WERI-Rb-1 (cell line): ENCODE measurements at places on chromosomes 13 and 19.

GRCh38 chr13:50612717-50613116, 230.8 kb downstream of the DLEU7 start:
- no peak for DNase-seq

GRCh38 chr19:6593651-6594416, 2.9 kb upstream of the CD70 start:
- DNase-seq, result no peak

DNA sequence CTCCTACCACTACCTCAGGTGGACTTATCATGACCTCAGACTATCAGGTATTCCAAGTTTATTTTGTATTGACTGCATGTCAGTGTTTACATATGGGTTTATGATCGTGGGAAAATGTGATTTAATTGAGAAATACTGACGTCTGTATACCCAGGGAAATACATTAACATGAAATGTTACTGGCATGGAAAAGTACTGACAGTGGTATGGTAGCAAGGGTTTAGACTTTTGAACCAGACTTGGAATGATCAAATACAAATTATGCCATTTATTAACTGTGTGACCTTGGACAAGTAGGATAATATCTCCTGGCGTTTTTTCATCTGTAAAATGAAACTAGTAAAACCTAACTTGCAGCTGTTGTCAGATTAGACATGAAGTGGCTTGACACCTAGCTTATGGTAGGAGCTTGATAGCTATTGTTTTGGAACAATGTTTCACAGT, 147.7 kb downstream of the CDK8 start:
- no peak for DNase-seq

DNA sequence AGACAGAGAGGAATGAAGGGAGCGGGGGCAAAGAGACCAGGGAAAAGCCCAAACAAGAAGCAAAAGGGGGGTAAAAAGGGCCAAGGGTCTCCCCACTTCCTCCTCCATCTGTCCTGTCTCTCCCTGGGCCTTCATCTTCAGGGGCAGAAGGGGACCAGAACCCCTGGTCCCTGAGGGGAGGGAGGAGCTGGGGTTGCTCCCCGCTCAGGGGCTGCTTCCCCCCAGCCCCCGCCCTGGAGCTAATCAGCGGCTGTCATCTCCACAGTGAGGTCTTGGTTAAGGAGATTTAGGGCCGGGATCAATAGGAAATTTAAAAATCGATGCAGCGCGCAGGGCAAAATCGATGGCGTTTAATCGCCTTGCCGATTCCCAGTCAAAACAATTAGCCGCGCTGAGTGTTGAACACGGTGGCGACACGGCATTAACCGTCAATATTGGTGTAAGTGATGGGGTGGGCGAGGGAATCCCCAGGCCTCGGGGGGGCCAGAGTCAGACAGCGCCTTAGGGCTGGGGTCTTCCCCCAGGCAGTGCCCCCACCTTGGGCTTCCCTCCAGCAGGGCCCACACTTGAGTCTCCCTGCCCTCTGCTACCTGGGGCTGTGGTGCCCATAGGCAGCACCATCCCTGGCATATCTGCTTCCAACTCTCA, 29.5 kb upstream of the POU2F2 start:
- DNase-seq, result no peak

GRCh38 chr13:41621716-41622431, 164.5 kb downstream of the RGCC start:
- no peak for DNase-seq

DNA sequence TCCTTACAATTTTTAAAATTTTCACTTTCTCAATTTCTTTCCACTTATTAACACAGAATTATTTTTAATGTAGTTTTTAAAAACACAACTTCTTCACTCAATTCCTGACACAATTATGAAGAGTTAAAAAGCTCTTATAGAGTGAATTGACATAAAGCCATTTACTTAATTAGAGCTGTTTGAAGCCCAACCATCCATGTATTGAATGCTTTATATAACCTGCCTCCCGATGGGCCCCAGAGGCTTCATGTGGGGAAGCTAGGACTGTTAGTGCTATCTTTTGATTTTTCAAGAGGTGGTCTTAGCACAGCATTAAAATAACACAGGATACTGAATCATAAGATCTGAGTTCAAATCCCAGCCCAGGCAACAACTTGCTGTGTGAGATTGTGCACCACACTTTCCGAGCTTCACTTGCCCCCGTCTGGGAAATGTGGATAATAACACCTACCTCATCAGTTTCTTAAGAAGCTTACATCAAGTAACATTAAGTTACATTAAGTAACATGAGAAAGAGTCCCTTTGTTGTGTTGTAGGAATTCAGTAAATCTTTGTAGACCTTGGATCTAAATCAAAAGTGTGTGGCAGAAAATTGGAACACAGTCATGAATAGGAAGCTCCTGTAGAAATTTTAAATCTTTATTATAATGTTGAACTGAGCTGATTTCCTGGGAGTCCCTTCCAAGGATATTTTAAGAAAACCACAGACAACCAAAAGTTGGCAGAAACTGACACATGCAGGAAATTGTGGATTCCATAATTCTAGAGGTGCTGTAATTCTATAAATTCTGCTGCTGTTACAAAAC, 5.5 kb upstream of the ENOX1 start:
- DNase-seq, result no peak

- DNase-seq, result no peak
Measured at GRCh38 chr13:50712456-50712855, 131.0 kb downstream of the DLEU7 start.

- DNase-seq, result no peak
Measured at GRCh38 chr19:32372726-32373517, 27.5 kb downstream of the ZNF507 start.

DNA sequence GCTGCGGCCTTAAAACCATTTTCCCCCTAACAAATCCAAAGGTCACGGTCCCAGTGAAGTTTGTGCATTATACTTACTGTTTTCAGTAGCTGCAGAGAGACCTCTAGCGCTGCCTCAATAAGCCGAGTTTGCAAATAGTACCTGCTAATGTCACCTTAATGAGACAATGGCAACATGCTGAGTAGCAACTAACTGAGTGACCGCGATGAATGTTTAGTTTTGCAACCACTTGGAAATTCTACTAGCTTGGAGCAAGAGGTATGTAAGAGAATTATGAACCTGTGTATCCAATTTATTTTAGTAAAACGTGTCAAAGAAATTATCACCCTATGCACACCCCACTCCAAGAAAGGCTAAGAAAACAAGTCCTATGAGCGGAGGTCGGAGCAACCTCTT, 1.2 kb downstream of the KPNA3 start:
- peak; percentile 23 for DNase-seq

- no peak for DNase-seq
Measured at GRCh38 chr13:73325723-73326558, 267.1 kb downstream of the KLF5 start.

- no peak for DNase-seq
Measured at GRCh38 chr19:16593181-16593580, 21.0 kb upstream of the SLC35E1 start.

- DNase-seq, result no peak
Measured at GRCh38 chr19:10286803-10287737, at the start of gene ICAM4. Gene ICAM4 (plus strand): TSS chr19:10286955. CDS start chr19:10287013, 58 bp downstream.

DNA sequence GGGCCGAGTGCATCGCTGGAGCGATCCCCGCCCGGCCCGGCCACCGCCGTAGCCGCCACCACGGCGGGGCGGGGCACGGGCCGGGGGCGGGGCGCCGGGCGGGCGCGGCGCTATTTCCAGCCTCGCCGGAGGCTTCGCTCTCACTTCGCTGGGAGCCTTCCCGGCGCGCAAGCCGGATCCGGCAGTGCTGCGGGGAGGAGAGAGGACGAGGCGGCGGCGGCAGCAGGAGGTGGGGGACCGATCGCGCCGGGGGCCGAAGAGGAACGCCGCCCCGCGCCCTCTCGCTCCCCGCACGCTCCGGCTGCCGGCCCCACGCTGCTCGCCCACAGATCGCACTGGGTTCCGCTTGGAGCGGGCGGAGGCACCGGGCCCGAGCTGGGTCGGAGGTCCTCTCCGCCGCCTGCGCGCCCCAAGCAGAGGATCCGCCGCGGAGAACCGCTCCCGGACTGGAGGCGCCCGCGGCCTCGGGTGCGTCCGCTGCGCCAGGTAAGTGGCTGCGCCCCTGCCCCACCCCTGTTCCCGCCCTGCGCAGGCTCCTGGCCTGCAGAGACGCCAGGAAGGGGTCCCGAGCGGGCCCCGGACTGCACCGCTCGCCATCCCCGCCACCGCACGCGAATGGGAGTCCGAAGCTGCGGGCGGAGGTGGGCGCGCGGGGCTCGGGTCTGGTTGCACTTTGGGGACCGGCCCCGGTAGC, at the start of gene CHST8:
TSS of gene CHST8 (plus strand) at position 143 of the 694 bp plus-strand sequence. CDS start 67,309 bp downstream, outside the sequence.
- DNase-seq, result peak; percentile 83

- DNase-seq, result no peak
Measured at GRCh38 chr13:35518337-35518946, 42.0 kb upstream of the MAB21L1 start.

DNA sequence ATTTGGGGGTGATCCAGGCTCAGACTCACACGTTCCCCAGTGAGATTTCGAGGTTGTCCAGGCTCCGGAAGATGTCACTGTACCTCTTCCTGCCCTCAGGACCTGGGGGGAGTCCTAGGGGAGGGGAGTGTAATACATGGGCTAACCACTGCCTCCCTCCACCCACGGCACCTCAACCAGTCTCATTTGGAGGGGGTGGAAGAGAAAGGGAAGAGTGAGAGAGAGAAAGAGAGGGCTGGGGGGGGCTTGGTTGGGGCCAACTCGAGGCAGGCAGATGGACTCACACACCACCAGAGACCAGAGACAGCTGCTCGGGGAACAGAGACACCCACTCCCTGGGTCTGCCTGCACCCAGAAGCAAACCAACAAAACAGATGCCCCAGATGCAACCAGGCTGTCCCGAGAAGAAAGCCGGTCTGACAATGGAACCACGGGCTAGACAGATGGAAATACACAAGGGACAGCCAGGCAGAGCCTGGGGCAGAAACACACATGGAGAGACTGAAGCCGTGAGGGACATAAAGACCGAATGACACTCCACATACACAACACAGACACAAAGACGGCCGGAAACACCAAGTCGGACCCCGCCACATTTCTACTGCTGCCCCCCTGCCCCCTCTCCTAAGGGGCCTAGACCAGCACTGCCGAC, 825 bp downstream of the GMIP start:
- DNase-seq, result no peak

DNA sequence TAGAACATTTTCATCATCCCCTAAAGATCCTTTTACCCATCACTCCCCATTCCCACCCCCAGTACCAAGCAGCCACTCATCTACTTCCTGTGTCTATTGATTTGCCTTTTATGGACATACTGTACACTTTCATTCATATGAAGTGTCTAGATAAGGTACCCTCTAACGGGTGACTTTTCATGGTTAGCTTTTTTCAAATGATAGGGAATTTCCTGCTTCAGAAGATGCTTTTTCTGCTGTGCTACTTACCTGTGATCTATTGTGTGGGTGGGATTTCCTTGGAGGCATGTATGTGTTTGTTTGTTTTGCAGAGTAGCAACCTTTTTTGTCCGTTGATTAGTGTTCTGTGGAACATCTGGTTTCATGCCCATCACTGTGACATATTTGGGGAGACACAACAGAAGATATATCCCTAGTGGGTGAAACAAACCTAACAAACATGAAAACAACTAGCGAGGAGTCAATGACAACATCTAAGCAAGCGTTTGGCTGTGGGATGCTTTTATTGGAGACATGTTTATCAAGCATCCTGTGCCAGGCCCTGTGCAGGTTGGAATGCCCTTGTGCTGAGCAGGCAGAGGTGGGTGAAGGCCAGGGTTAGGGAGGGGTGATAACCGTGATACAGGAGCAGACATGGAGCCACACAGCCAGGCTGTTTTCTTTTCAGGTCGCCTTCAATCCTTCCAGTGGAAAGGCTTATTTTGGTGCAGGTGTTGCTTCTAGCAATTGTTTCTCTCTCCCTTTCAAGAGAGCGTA, 17.6 kb downstream of the SPINT2 start:
- no peak for DNase-seq
